ENCODE measurements at places on chromosomes 3 and 15.

DNA sequence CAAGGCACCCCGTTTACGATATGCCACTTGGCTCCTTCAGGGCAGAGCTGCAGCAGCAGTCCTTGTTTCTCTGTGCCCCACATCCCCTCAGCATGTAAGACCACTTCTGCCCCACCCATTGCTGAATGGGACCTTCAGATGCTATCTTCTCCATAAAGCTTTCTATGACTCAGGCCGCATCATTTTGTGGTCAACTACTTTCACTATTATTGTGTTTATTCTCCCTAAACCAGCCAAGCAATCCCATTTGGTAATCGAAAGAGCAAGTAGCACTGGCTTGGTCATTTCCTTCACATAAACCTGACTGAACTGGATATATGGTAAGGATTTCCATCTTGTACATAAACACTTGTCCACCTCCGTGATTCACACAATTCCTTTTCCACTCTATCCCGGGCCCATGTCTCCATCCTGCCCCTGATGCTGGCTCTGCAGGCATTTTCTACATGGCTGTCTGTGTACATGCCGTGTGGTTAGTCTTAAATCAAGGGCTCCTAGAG lies 25.7 kb downstream of the LIPC start:
- no peak for DNase-seq

GRCh38 chr3:25000971-25001591 lies 427.0 kb upstream of the RARB start:
- no peak for DNase-seq

GRCh38 chr15:71817351-71817750 lies 7.0 kb downstream of the NR2E3 start:
- no peak for DNase-seq

DNA sequence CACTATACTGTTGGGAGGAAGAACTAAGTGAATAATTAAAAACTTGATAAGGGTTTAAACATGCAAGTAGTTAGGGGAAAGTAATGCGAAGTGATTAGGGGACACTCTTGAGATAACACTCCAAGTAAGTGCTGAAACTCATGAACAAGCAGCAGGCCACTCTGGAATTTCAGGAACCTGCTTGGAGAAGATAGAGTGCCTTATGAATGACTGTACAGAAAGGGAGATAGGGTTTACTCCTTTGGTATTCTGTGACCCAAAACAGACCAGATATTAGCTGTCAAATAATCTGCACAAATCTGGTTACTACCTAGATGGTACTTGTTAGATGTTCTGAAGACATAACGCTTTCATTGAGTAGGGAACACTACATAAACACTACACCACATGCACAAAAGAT lies 85.6 kb downstream of the FRMD4B start:
- no peak for DNase-seq

GRCh38 chr15:92719021-92719420 lies 63.4 kb upstream of the FAM174B start:
- DNase-seq: no peak

DNA sequence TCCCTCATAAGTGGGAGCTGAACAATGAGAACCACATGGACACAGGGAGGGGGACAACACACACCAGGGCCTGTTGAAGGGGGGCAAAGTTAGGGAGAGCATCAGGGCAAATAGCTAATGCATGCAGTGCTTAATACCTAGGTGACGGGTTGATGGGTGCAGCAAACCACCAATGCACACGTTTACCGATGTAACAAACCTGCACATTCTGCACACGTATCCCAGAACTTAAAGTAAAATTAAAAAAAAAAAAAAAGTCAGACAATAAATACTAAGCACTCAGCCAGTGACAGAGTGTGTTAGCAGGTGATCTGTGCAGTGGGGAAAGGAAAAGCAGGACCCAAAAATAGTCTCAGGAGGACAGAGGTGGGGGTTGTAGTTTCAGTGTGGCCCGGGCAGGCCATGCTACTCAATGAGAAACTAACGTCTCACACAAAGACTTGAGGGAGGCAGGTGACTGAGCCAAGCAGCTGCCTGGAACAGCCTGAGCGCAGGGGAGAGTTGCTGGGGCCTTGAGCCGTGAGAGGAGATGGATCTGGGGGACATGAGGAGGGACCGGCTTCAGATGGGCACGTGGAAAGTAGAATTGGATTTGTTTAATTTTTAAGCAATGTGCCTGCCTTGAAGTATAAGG lies 18.4 kb downstream of the ANKDD1A start:
- no peak for DNase-seq
